Stimulated activated CD8-positive, alpha-beta memory T cell treated with anti-CD3 and anti-CD28 coated beads, Interleukin-2, amount 100 ng/mL, for 1 hour (primary cell): ENCODE measurements at places on chromosomes 4 and X.
A peak's percentile ranks its signal among the peaks of the same experiment; 100 is the strongest.

DNA sequence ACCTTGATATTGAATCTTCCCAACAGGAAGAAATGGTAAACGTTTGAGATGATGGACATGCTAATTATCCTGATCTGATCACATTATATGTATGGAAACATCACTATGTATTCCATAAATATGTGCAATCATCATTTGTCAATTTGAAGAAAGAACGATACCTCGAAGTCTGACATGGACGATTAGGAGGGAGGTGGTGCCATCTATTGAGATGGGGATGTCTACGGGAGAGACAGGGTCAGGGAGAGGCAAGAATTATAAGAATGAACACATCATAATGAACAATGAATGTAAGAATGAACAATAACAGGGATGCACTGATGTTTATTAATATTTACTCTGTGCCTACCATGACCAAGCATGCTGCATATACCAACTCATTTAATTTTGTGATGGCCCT, 93.7 kb upstream of the SOD3 start:
- DNase-seq, result no peak

DNA sequence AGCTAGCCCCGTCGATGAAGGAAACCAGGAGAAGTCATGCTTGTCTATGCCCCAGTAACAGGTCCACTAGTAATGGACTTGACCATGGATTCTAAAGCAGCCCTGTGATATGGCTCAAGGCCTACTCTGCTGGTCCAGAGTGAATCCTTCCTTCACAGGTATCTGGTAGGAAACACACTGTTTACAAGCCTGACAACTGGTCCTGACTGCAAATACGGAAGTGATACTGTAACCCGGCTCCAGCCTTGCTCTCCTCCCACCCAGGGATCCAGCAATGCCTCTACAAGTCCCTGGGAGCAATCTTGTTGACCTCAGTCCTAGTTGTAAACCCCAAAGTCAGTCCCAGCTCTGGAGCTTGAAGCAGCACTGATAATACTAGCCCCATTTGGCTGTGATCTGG, 239.2 kb upstream of the GRID2 start:
- DNase-seq, result no peak

DNA sequence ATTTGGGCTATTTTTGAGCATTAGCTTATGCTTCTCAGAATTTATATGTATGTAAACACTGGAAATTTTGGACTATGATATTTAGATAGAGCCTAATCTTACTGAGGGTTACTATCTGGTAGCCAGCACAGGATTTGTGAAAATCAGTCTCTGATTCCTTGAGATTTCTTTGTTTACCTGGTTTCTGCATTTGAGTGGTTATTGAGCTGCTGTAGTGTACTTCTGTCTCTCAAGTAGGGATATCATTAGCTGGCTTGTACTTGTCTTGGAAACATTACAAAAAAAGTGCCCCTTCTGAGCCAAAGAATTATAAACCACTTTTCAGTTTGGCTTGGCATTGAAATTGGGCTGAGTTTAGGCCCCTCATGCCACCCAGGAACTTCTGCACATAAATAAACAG, 49.7 kb downstream of the TLL1 start:
- no peak for DNase-seq

- DNase-seq, result no peak
These were observed 2.1 kb upstream of the CCNG2 start for GRCh38 chr4:77154761-77155499.

DNA sequence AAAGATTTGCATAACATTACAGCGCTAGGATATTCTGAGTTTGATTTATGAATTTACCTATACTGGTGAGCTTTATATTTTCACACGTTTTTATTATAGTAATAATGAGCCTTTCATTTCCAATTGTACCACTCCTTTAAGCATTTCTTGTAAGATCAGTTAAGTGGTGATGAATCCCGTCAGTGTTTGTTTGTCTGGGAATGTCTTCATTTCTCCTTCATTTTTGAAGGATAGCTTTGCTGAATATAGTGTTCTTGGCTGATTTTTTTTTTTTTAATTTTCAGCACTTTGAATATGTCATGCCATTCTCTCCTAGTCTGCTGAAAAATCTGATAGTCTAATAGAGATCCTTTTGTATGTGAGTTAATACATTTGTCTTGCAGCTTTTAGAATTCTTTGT, 70.1 kb downstream of the IL15 start:
- DNase-seq, result no peak

GRCh38 chr4:184860018-184860779, 34.4 kb upstream of the ACSL1 start:
- DNase-seq, result no peak

DNA sequence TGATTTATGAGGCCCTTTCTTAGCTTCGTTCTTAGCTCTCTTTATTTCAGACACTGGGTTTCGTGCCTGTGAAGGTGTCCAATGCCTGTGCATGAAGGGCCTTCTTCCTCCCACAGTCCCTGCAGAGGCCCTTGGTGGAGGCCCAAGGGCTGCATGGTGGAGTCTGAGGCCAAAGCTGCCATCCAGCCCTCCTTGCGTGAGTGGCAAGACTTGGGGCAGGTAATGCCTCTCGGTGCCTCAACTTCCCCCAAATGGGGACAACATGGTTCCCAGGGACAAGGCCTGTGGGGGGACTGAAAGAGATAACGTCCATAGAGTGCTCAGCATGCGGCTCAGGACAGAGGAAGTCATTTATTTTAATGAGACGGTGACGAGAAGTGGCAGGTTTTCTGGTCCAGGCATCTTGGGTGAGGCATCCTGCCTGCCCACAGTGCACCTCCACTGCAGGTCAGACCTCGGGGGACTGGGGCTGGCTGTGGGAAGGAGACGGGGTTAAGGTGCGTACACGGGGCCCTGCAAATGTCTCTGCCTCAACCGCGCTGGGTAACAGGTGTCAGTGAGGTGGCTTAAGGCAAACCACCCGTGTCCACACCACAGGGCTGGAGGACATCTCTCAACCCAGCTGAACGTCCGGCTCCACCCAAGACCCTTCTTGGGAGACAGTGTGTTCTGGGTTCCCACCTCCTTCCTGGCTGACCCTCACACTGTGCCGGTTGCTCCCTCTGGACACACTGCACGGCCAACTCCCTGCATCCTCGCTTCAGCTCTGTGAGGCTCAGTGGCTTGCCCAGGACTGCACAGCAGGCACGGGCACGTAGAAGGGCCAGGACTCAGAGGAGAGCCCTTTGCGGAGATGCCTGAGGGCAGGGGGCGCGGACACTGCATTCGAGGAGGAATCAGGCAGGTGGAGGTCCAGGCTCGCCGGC, 50.5 kb downstream of the PSAPL1 start:
- no peak for DNase-seq

- DNase-seq, result no peak
These were observed 7.3 kb downstream of the SUV39H1 start for GRCh38 chrX:48703642-48704481.

- DNase-seq, result no peak
These were observed 389.0 kb upstream of the ZFP42 start for GRCh38 chr4:187606581-187606980.

- no peak for DNase-seq
These were observed 1509.6 kb downstream of the ADGRL3 start for GRCh38 chr4:62709618-62710252.

DNA sequence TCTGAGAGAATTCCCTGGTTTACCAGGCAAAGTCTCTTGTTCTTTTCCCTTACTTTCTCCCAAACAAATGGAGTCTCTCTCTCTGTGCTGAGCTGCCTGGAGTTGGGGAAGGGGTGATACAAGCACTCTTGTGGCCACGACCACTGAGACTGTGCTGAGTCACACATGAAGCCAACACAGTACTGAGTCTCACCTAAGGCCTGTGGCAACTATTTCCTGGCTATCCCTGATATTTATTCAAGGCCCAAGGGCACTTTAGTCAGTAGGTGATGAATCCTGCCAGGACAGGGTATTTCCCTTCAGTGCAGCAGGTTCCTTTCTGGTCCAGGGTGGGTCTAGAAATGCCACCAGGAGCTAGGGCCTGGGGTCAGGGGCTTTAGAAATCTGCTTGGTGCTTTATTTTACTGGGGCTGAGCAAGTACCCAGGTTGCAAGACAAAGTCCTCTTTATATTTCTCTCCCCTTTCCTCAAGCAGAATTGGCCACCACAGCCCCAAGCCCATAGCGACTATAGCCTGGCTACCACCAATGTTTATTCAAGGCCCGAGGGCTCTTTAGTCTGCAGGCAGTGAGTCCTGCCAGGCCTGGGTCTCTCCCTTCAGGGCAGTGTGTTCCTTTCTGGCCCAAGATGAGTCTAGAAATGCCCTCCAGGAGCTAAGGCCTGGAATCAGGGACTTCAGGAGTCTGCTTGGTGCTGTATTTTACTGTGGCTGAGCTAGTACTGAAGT, 10.5 kb downstream of the ARL13A start:
- no peak for DNase-seq

DNA sequence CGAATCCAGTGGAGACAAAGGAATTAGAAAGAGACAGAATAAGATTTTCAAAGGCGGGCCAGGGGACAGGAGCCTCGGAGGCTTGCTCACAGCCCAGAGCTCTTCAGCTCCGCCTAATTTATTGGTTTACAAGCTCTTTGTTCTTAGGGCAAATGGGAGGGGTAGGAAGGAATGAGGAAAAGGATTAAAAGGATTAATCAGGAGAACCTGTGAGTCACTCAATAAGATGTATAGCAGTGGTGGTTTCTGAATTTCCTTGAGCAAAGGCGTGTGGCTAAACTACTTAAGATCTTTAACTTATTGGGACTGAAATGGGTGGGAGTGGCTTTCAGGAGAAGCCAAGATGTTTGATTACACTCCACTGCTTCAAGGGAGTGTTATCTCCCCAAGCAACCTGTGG, 456.0 kb upstream of the SPANXN1 start:
- DNase-seq, result no peak

- no peak for DNase-seq
These were observed 127.9 kb downstream of the KLHL8 start for GRCh38 chr4:87092389-87093141.

DNA sequence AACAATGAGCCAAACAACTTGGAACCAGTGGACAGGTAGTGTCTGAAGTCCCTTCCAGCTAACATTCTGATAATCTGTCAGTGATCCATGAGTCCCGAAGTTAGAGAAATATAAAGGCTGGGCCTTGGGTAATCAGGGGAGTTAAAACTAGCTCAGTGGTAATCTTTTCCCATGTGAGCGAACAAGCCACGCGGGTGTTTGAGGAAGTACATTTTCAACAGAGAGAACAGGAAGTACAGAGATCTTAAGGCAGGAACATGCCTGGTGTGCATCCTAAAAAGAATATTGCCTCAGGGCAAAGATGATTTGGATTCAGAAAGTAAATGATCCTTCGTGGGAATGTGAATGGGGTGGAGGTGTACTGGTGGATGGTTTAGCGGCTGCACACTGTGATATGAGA, 42.9 kb downstream of the FNIP2 start:
- no peak for DNase-seq

GRCh38 chrX:926070-926469, 286.4 kb downstream of the CRLF2 start:
- DNase-seq, result no peak

GRCh38 chr4:27000820-27001219, 140.2 kb downstream of the STIM2 start:
- DNase-seq, result no peak

GRCh38 chrX:57211906-57212305, 74.6 kb upstream of the FAAH2 start:
- no peak for DNase-seq

- DNase-seq, result no peak
These were observed 104.8 kb upstream of the KIT start for GRCh38 chr4:54553001-54553400.

GRCh38 chr4:169345316-169345721, 74.6 kb upstream of the SH3RF1 start:
- no peak for DNase-seq

GRCh38 chr4:1309261-1310010, 19.7 kb downstream of the MAEA start:
- peak; percentile 23 for DNase-seq

DNA sequence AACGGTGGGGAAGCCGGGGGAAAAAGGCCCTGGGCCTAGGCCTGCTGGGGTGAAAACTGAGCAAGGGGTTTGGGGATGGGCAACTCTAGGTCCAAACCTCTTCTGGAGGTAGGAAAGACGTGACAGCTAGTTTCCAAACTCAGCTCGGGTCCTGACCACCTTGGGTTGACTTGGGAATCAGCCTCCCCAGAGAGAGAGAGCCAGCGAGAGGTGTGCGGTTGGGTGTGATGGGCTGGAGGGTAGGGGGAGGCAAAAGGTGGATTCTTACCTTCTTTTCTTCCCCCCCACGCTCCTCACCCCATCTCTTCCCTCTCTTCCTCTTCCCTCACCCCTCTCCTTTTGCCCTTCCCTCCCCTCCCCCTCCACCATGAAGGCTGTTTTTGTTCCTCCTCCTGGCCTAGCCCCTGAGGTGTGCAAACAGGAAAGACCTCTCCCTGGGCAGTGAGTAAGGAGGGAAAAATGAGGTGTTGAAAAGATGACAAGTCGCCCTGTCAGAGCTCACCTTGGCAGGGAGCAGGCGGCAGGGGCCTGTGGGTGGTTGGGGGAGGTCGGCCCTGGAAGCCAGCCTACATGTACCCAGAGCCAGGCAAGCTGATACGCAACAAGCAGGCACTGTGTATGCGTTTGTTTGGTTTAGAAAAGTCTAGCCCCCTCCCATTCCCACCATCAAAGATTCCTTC, 14.8 kb downstream of the PJA1 start:
- no peak for DNase-seq

- no peak for DNase-seq
These were observed 152.6 kb upstream of the HAND2 start for GRCh38 chr4:173682609-173683008.

DNA sequence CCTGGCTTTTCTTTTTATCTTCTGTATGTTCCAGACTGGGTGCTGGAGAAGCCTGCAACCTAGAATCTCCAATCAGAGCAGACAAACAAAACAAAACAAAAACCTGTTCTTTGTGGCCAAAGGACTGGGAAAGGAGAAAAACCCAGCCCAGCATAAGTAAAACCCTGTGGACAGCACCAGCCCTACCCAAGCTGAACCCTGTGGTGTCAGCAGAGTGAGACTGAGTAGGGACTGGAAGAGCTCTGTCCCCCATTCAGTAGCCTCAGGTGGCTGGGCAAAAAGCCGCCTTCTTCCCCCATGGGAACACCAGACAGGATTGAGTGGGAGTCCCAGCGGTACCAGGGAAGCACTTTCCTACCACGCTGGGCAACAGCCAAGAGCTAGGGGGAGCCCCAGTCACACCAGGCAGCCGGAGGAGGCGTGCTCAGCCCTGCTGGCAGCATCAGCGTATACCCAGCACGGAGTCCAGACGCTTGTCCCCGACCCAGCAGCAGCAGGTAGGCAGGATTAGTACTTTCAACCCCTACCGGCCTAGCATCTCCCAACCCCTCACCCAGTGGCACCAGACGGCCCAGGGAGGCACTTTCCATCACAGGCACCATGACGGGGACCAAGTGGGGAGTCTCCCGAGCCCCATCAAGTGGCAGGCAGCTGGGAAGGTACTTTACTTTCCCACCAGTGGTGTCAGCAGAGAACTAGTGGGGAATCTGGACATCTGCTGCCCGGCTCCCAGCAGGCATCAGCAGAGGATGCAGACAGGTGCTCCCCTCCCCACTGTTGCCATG, 8.6 kb upstream of the JADE3 start:
- no peak for DNase-seq

GRCh38 chrX:152450076-152450475, 1.0 kb downstream of the GABRA3 start:
- no peak for DNase-seq
